NCI-H446 treated with DMSO at 0.1 percent for 48 hours (cell line): ENCODE measurements at places on chromosomes 6 and 20.

- DNase-seq: no peak
Measured at GRCh38 chr6:166776571-166776970, 149.5 kb upstream of the RPS6KA2 start.

- no peak for DNase-seq
Measured at GRCh38 chr6:154304191-154304590, 52.4 kb downstream of the IPCEF1 start.

DNA sequence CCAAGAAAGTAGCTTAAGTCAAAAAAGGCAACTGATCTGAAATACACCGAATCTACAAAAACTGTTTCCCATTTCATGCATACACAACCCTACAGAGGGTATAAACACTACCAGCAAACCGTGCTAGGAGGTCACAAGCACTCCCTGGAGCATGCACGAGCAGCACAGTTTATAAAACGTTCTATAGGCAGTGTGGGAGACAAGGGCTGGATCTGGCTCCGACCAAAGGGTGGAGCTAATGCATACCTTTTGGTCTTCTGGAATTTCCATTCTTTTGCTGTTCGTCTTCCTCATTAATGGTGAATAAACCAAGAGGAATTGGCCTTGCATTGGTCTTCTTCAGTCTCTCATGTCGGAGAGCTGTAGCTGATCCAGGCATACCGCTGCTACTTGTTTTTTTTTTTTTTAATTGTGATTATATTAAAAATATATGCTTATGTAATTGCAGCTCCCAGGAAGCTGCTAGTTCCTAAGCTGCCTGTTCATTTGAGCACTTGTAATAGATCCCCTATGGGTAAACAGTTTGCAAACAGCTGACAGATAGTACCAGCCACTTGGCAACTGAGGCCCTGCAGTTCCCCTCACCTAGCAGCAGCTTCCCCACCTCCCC lies 24.5 kb downstream of the MAP7 start:
- DNase-seq: no peak

DNA sequence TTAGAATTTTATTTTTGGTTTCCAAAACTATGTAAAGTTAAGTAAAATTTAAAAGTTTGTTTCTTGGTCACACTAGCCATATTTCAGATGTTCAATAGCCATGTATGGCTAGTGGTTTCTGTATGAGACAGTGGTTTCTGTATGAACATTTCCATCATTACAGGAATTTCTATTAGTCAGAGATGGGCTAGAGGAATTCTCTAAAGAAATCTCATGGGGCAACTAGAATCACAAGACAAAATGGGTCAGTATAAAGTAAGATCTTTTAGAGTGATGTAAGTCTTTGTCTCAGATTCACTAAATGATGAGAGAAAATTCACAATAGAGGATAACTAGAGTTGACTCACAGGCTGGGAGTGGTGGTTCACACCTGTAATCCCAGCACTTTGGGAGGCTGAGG lies 149.0 kb downstream of the FUT9 start:
- DNase-seq: no peak

GRCh38 chr20:2089447-2089846 lies 12.2 kb upstream of the STK35 start:
- DNase-seq: no peak

DNA sequence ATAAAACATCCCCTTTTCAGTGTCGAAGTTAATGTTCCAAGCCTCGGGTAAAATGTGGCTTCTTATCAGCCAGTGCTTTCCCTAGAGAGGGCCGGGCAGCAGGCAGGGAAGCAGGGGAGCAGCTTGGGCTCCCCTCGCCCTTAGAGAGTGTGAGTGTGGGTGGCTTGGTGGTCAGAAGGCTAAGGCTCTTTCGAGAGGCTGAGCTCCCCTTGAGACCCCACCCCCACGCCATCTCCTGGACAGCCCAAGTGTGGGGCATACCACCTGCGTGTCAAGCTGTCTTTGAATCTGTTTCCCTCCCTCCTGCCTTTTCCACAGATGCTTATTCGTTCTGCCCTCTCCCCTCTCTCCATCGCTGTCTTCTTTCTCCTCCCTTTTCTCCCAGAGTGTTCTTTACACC lies 95.1 kb upstream of the FOXP4 start:
- DNase-seq: no peak
